ENCODE measurements at places on chromosomes 6 and 20. TPM values are rescaled to one million over a fixed set of nuclear protein-coding genes. Genes with fewer than 3 reads are reported as not detected.

HLA-A gene
- total RNA-seq = 741 TPM

DNA sequence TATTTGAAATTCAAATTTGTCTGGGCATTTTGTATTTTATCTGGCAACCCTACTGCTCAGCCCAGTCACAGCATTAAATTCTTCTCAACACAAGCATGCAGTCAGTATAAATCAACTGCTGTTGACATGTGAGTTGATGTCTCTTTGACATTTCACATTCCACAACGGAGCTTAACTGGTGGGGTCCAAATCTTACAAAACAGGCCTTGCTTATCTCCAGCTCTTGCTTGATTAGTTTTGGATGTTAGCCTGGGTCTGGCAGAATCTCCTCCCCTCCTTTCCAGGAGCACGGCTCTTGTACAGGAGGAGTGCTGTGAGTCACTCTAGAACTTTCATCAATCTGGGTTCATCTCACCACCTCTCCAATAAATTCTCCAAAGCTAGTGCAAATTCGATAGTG is 80.8 kb upstream of the PHACTR1 start:
- DNase-seq = no peak

GRCh38 chr6:75524322-75524972 is 30.8 kb upstream of the FILIP1 start:
- no peak for DNase-seq

GRCh38 chr20:51094221-51094620 is 71.3 kb upstream of the KCNG1 start:
- DNase-seq = no peak

GRCh38 chr6:132072831-132073230 is 121.7 kb upstream of the CCN2 start:
- no peak for DNase-seq
